ENCODE measurements at places on chromosomes 3 and 15.

- DNase-seq, result no peak
Measured at GRCh38 chr15:63940966-63941620, 105.2 kb downstream of the DAPK2 start.

- DNase-seq, result no peak
Measured at GRCh38 chr3:181956122-181956521, 244.4 kb downstream of the SOX2 start.

- no peak for DNase-seq
Measured at GRCh38 chr3:13192471-13193213, 119.4 kb upstream of the IQSEC1 start.

DNA sequence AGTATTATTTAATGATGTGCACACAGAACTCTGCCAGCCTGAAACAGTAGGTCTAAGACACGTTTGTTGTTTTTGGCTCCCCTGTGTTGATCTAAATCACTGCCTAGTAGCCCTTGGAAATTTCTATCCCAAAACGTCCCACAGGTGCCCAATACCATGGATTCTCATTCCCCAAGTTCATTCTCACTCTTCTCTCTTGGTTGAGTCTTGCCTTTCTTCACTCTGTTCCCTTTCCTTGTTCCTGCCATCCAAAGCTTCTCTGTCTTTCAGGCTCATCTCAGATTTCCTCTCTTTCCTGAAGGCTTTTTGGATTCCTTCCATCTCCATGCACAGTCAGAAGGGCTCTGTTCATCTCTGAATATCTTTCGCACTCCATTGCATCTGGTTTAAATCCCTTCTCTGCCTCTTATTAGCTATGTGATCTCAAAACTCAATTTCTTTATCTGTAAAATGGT, 54.2 kb downstream of the PPARG start:
- no peak for DNase-seq

- DNase-seq, result no peak
Measured at GRCh38 chr15:88615303-88616107, 5.6 kb upstream of the AEN start.

DNA sequence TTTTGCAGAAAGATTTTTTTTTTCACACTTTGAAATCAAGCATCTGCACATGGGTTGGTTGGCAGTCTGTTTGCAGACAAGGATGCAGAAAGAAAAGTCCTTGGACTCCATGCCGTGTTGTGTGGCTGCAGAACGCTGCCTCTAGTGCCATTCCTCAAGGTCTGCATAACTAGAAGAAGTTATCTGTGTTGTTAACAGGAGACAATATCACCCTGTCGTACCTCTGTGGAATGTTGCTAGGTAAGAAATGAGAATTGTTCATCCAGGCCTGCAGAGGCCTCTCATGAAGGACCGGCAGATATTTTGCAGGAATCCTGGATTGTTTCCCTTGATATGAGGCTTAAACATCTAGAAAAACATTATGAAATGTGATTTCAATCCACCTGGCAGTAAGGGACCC, 58.5 kb upstream of the PPARG start:
- no peak for DNase-seq

- no peak for DNase-seq
Measured at GRCh38 chr3:12513694-12514446, 29.6 kb downstream of the TSEN2 start.

GRCh38 chr15:29674661-29675533, 147.4 kb downstream of the TJP1 start:
- DNase-seq, result no peak

GRCh38 chr15:74977599-74977998, 17.8 kb upstream of the SCAMP5 start:
- no peak for DNase-seq

Data from GM18507 (cell line).